ENCODE measurements at places on chromosomes 3 and 15.
A peak's percentile ranks its signal among the peaks of the same experiment; 100 is the strongest.

DNA sequence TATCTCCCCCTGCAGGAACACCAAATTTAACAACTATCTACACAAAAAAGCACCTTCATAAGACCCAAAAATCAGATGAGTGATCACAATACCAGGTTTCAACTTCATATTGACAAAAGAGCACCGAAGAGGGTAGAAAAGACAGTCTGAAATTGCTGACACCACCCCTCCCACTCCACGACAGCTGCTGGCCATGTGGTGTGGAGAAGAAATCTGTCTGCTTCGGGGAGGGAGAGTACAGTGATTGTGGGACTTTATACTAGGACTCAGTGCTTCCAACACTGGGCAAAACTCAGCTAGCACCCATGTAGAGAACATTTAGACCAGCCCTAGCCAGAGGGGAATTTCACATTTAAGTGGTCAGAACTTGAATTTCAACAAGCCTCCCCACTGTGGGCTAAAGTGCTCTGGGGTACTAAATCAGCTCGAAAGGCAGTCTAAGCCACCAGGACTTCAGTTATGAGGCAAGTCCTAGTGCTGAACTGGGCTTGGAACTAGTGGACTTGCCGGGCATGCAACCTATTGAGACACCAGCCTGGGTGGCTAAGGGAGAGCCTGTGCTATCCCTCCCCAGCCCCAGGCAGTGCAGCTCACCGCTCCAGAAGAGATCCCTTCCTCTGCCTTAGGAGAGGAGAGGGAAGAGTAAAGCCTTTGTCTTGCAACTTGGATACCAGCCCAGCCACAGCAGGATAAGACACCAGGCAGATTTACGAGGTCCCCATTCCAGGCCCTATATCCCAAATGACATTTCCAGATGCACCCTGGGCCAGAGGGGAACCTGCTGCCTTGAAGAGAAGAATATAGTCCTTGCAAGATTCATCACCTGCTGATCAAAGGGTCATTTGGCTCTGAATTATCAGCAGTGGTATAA lies 44.6 kb upstream of the POU1F1 start:
- no peak for DNase-seq

DNA sequence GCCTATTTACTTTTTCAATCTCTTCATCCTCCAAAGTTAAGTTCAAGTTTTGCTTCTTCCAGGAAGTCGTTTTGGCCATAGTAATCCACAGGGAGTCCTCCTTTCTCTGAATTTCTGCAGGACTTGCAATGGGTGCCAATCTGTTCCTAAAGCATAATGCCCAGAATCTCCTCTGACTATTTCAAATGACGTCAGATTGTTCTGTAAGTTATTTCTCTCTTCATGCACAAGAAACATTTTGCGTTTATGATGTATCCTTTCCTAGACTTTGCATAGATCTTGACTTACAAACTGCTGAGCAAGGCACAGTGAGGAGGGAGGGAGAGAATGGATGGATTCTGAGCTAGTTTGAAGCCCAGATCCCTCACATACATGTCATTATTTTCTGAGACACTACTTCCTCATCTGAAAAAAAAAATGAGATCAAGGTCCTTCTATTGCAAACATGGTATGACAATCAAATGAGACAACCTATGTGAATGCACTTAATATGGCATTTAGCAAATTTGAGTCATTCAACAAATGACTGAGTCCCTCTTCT lies 103.1 kb downstream of the MEX3B start:
- DNase-seq, result no peak

- DNase-seq, result no peak
Measured at GRCh38 chr3:16839271-16840100, 45.3 kb upstream of the PLCL2 start.

DNA sequence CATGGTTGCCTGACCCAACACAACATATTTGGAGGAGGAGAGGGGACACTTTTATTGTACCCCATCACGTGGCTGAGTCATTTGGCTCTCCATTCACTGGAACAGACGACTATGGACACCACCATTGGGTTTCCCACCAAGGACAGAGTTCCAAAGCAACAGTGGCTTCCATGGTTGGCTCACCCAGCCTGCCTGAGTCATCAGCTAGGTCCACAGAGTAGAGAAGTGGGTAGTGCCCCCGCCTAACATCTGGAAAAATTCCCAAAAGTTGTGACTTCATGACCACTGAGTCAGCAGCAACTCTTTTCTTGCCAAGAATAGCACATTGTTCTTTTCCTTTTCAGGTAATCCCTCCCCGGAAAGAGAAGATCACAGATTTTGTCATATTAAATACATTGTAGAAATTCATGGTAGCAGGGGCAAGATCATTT lies 3.0 kb upstream of the PPP1R2 start:
- no peak for DNase-seq

DNA sequence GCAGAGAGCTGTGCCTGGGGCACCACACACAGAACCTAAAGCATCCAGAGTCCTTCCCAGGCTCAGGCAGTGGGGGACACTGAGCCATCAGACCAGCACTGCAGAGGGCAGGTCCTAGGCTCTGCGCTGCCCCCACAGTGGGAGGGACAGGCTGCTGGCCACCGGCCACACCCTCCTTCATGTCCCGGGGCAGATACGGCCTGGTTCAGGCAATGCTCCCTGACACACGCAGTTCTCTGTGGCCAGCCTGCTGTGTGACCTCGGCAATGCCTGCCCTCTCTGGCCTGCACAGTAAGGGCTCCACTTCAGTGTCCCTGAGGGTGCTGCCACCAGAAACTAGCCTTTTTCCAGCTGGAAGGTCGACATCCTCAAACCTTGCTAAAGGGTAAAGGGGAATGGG lies 12.4 kb downstream of the LINGO1 start:
- no peak for DNase-seq

- DNase-seq, result no peak
Measured at GRCh38 chr15:60652245-60652644, 173.3 kb upstream of the ICE2 start.

DNA sequence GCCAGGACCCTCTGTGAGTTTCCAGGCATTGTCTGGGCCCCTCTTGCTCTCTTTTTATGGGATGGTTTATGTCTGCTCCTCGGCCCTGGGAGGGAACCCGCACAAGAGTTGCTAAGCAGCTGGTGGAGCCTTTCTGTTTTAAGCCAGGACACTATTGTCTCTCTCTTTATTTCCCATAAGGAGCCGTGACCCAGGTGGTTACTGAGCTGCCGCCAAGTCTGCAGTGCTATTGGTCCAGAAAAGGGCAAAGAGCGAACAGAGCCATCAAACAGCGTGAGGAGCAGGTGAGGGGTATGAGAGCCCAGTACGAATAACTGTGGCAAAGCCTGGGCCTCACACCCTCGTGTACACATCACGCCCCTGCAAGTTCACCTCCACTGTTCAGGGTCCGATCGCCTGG lies 280.2 kb downstream of the SHQ1 start:
- DNase-seq, result no peak

DNA sequence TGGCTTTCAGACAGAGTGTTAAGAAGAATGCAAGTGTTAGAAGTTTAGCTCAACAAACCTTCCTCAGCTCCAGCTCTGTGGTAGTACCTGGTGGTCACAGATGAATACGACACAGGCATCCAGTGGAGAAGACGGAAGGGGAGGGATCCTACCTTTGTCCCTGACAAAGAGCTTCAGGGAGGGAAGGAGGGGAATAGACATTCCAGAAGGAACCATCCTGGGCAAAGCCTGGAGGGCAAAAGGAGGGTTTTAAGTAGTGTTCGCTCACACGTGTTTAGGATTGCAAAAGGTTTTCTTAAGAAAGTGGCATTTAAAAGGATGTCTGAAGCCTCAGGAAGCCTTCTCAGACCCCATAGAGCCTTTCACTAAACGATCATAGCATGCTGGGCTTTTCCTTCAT lies 2.8 kb downstream of the CHCHD4 start:
- DNase-seq, result no peak

DNA sequence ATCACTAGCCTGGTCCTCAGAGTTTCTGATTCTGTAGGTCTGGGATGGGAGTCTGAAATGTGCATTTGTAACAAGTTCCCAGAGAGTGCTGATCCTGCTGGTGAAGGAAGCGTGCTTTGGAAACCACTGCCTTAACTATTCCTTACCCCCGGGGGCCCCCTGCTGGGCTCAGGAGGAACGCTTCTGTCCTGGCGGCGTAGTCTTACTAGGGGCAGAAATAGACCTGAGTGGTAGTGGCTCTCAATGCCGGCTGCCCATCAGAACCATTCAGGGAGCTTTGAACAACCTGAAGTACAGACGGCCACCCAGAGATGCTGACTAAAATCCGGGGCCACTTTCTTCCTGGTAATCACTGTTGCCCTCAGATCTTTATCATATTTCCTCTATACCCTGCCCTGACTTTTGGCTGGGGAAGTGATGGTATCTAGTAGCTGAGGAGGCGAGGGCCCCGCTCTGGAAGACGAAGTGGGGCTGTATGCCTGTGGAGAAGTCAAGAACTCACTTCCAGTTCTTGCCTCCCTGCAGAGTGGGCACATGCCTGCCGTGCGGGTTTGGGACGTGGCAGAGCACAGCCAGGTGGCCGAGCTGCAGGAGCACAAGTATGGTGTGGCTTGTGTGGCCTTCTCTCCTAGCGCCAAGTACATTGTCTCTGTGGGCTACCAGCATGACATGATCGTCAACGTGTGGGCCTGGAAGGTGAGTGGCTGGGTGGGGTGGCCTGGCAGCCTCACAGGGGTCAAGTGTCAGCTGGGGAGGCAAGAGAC lies 16.3 kb upstream of the JMJD7 start:
- DNase-seq, result peak; percentile 65

DNA sequence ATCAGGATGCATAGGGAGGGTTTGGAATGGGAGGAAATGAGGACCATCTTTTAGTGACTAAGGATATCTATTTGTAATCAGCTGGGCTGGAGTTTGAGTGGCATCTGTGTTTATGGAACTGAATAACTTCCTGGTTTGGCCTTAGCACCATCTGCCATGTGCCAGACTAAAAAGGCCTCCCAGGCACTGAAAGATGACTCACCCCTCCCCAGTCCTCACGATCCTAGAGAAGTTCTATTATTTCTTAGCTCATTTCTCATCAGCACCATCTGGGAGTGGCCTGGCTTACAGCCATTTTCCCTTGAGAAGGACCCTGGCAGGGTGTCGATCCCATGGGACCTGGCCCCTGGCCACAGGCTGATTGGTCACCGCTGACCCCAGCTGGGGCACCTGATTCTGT lies 23.9 kb upstream of the CTXND1 start:
- DNase-seq, result no peak

DNA sequence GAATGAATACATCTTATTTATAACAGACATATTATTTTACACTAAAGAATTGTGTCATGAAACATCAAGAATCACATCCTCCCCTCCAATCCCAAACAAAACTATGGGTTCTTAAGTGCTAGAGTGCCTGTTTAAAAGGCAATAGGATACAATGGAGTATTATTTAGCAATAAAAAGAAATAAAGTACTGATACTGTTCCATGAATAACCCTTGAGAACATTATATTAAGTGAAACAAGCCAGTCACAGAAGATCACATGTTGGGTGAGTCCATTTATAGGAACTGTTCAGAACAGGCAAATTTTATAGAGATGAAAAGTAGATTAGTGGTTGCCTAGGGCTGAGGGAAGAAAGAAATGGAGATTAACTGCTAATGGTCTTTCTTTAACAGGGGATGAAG lies 86.5 kb downstream of the ANKRD28 start:
- no peak for DNase-seq

DNA sequence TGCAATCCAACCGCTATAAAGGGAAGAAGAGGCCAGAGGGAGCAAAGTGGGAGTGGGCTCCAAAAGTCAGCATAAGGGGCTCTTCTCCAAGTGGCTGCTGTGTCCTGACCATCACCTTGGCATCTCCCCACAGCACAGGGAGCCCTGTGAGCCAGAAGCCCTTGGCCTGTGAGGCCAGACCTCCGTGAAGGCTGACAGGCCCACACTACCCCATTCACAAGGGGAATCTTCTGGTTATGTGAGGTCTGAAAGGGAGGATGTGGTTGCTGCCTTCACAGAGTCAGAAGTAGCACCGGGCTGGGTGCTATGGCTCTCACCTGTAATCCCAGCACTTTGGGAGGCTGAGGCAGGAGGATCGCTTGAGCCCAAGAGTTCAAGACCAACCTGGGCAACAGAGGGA lies 2.6 kb upstream of the ULK3 start:
- no peak for DNase-seq

GRCh38 chr15:72005483-72005882 lies 112.5 kb downstream of the MYO9A start:
- no peak for DNase-seq

GRCh38 chr3:20310629-20311028 lies 124.6 kb upstream of the SGO1 start:
- DNase-seq, result no peak

- no peak for DNase-seq
Measured at GRCh38 chr3:186746008-186746407, 28.8 kb downstream of the KNG1 start.

- DNase-seq, result no peak
Measured at GRCh38 chr3:153621953-153622352, 459.9 kb downstream of the RAP2B start.

DNA sequence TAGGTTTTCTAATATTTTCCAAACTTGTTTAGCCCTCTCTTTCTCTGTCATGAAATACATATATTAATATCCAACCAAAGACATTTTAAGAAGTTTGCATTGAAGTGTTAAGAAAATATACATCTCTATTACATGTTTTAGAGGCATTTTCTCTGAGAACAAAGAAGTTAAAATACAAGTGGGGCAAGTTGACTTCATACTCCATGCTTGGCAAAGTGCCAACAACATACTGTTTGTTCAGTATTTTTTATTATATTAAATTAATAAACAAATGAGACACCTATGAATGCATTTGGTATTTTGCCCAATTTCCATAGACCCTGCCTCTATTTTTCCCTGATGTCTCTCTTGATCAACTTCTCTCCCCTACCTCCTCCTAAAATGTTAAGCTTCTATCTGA lies 232.8 kb upstream of the MRPL3 start:
- DNase-seq, result no peak

- peak; percentile 1 for DNase-seq
Measured at GRCh38 chr3:61250784-61251173, 473 bp downstream of the FHIT start.

DNA sequence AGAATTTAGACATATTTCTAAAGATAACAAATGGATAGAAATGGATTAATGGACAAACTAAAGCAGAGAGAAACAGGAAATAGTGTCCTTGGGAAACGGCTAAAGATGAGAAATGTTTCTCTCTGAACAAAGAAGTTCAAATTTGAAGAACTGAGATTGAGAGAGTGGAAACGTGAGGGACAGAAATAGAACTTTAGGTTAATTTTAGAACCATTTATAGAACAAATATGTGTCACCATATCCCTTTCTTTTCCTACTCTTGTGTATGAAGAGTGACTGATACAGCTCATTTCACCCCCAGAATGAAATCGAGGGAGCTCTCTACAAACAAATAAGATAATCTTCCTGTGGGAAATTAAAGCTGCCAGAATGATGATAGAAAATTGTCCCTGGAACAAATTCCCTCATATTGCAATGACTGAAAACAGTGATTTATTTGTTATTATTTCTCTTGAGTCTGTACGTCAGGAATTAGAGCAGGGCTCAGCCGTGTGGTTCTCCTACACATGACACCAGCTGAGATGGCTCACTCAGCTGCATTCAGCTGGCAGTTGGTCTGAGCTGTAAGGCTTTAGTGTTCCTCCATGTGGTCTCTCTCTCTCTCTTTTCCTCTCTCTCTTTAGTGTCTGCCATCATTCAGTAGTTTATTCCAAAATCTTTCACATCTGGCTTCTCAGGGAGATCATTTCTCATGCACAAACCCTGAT lies 46.6 kb upstream of the ARPP21 start:
- no peak for DNase-seq

- DNase-seq, result no peak
Measured at GRCh38 chr15:76312540-76313174, 1.4 kb upstream of the ETFA start.

- no peak for DNase-seq
Measured at GRCh38 chr3:103195216-103195615, 760.4 kb downstream of the ZPLD1 start.

- no peak for DNase-seq
Measured at GRCh38 chr15:78914027-78914764, 30.6 kb downstream of the CTSH start.

All from activated T-cell treated with anti-CD3 and anti-CD28 coated beads for 1 hour (primary cell).